ENCODE measurements at places on chromosomes 7 and 10. TPM values are rescaled to one million over a fixed set of nuclear protein-coding genes. Genes with fewer than 3 reads are reported as not detected.

The PON3 gene
- 5.5 TPM for polyA plus RNA-seq

The FEZF1 gene
- 0.07 TPM for polyA plus RNA-seq

The NUTM2E gene
- polyA plus RNA-seq: 2.5 TPM

The SLC25A28 gene
- 173 TPM for polyA plus RNA-seq

The ANKRD61 gene
- polyA plus RNA-seq: 0.21 TPM

The ATAD1 gene
- polyA plus RNA-seq: 22.1 TPM

The TAS2R3 gene
- polyA plus RNA-seq: not detected

The CALHM3 gene
- polyA plus RNA-seq: 0.32 TPM
